ENCODE measurements at places on chromosomes 3 and 15.
A peak's percentile ranks its signal among the peaks of the same experiment; 100 is the strongest.

GRCh38 chr15:68666120-68666811 lies 87.5 kb downstream of the CORO2B start:
- H3K36me3 ChIP-seq, result no peaks in the 10 kb centered on the region
- no peak overlapping the region for H3K4me3 ChIP-seq
- peak overlapping the region; percentile 16 for H3K27ac ChIP-seq
- peaks cover 15% of the 10 kb centered on the region for H3K4me1 ChIP-seq

DNA sequence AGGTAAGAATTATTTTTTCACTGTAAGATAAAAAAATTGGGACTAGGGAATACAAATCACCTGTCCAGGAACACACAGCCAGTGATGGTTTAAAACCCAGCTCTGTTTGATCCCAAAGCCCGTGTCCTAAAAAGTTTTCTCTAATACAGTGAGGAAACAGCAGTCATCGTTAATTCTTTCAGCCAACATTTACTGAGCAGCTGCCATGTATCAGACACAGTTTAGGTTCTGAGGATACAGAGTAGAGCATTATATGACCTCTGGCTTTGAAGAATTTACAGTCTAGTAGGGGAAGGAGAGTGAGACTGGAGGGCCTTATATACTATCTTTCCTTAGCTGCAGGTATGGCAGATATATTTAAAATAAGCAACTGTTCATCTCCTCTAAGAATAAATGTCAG lies 82.7 kb downstream of the KCNMB2 start:
- no peak for DNase-seq
- H3K27ac ChIP-seq, result no peak overlapping the region
- H3K36me3 ChIP-seq, result no peaks in the 10 kb centered on the region
- H3K4me3 ChIP-seq, result no peak overlapping the region
- no peaks in the 10 kb centered on the region for H3K4me1 ChIP-seq

DNA sequence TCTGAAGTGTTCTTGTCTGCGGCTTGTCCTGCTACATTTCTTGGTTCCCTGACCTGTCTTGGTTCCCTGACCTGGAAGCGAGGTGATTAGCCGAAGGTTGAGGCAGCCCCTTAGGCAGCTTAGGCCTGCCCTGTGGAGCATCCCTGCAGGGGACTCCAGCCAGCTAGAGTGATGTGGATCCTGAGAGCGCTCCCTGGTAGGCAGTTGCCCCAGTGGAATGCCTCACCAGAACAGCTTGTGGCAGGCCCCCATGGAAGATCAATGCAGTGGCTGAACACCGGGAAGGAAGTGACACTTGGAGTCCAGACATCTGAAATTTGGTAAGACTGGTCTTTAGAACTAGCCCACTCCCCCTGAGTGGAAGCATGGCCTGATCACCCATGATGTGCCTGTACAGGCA lies 5.5 kb upstream of the ROBO1 start:
- H3K27me3 ChIP-seq, result no peaks in the 10 kb centered on the region
- no peak overlapping the region for H3K4me3 ChIP-seq
- H3K4me1 ChIP-seq, result no peaks in the 10 kb centered on the region
- H3K36me3 ChIP-seq, result no peaks in the 10 kb centered on the region

DNA sequence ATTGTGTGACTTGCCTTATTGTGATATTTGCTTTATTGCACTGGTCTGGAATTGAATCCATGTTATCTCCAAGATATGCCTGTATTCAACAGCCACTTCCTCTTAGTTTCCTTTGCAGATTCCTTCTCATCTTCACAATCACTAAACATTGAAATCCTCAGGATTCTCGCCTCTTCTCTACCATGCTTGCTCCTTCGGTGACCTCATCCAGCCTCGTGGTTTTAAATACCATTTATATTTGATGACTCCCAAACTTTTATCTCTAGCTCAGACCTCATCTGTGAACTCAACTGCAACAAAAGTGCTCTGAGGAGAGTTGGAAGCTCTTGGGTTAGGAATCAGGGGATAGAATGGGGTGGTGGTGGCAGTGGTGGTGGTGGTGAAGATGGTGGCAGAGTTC lies 19.9 kb downstream of the POLR2M start:
- H3K27me3 ChIP-seq, result no peaks in the 10 kb centered on the region
- H3K4me3 ChIP-seq, result no peak overlapping the region
- DNase-seq, result no peak

DNA sequence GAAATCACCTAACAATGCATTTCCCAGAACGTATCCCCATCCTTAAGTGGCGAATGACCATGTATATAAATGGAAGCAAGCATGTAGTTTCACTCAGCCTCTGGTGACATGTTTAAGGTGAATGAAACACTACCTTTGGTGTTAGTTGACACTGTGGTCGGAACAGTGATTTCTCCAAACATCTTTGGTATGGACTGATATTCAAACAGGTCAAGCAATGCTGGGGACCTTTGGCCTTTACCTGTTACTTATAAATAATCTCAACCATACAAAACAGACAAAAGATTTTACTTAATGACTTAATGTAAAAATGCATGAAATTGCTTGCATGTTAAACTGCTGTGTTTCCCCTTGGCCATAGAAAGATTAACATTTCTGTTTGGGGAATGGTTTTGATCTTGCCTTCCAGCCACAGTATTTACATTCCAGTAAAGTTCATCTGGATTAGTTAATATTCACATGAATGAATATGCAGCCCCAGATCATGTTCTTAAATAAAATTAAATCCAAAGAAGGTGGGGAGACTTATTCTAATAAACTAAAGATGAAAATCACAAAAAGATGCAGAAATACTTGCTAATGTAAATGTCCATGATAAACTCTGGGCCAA lies 74.4 kb upstream of the HES1 start:
- no peak overlapping the region for H3K4me3 ChIP-seq
- no peak for DNase-seq
- peaks cover 5% of the 10 kb centered on the region for H3K27me3 ChIP-seq
- no peaks in the 10 kb centered on the region for H3K36me3 ChIP-seq
- H3K27ac ChIP-seq, result peak overlapping the region; percentile 73

DNA sequence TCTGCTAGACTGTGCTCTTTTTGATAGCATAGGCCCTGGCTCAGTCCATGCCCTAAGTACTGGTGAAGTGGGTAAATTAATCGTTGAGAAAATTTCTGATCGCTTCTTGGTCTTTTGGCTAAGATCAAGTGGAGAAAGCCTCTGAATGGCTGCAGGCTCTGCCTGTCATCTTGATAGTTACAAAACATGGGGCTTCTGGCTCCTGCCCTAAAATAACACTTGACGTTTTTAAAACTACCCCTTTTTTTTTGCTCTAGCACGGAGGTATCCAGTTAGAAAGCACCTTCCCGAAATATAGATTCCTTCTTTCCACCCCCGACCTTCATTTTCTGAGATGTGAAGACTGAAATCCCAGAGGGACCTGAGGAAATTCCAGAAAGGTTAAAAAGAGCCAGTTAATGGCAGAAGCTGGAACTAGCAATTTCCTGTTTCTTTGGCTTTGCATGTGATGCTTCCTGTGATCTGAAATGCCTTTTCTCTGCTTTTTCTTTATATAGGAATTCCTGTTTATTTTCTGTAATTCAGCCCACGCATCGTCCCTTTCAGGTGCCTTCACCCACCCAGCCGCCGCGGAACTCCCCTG lies 799 bp upstream of the C2CD4B start:
- H3K36me3 ChIP-seq, result no peaks in the 10 kb centered on the region
- H3K27ac ChIP-seq, result no peak overlapping the region
- DNase-seq, result no peak
- H3K4me3 ChIP-seq, result peak overlapping the region; percentile 22
- peaks cover 3% of the 10 kb centered on the region for H3K4me1 ChIP-seq

DNA sequence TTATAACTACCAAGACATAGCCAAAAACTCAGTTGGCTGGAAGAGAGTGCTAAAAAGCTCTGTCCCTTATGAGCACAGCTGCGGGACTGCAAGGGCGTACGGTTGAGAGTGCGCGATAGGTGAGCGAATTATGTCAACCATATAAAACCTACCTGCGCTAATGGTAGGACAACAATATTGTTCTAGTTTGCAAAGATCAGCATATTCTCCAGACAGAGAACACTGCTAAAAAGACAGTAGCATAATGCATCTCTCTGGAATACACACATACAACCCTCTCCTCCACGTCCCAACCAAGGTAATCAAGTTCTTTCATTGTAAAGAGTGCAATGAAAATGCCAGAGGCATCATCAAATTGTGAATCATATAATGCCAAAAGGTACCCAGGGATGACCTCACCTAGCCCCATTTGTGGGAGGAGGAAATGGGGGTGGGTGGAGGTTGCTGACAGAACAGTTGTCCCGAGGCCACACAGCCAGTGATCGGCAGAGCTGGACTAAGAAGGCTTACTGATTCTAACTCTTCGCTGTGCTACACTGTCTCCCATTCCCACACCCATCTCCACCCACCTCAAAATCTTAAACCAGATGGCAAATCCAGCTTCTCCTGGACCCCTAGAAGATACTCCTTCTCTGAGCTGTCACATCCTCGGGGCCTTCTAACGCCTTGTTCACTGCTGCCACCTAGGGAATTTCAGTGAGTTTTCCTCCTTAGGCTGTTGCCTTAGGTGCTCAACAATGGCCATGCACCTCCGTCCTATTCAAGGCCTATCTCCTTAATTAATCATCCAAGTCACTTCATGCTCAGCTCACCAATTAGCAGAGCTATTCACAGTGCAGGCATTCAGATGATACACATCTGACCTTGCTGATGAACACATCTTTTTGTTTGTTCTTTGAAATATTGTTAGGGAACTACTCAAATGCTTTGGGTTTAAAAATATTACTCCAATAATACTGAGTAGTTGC lies 60.7 kb downstream of the RPL22L1 start:
- peaks cover 4% of the 10 kb centered on the region for H3K4me1 ChIP-seq
- peaks cover 12% of the 10 kb centered on the region for H3K27me3 ChIP-seq
- H3K4me3 ChIP-seq, result no peak overlapping the region
- H3K27ac ChIP-seq, result peak overlapping the region; percentile 48
- DNase-seq, result no peak
- peaks cover 8% of the 10 kb centered on the region for H3K36me3 ChIP-seq

- no peak overlapping the region for H3K4me3 ChIP-seq
- no peak for DNase-seq
- no peaks in the 10 kb centered on the region for H3K36me3 ChIP-seq
- no peak overlapping the region for H3K27ac ChIP-seq
Measured at GRCh38 chr3:95246413-95246812, 1183.6 kb downstream of the NSUN3 start.

DNA sequence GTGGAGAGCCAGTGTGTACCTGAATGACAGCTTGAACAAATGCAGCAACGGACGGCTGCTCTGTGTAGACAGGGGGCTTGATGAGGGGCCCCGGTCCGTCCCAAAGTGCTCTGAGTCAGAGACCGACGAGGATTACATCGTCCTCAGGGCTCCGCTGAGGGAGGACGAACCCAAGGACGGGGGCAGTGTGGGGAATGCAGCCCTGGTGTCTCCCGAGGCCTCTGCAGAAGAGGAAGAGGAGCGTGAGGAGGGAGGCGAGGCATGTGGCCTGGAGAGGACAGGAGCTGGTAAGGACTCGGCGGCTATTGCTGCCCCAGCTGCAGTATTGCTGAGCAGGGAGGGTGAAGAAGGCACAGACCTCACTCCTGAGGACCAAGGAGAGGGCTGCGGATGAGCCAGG lies 54.4 kb upstream of the WNT7A start:
- no peaks in the 10 kb centered on the region for H3K4me1 ChIP-seq
- H3K27ac ChIP-seq, result no peak overlapping the region
- peaks cover 44% of the 10 kb centered on the region for H3K27me3 ChIP-seq
- H3K36me3 ChIP-seq, result no peaks in the 10 kb centered on the region

DNA sequence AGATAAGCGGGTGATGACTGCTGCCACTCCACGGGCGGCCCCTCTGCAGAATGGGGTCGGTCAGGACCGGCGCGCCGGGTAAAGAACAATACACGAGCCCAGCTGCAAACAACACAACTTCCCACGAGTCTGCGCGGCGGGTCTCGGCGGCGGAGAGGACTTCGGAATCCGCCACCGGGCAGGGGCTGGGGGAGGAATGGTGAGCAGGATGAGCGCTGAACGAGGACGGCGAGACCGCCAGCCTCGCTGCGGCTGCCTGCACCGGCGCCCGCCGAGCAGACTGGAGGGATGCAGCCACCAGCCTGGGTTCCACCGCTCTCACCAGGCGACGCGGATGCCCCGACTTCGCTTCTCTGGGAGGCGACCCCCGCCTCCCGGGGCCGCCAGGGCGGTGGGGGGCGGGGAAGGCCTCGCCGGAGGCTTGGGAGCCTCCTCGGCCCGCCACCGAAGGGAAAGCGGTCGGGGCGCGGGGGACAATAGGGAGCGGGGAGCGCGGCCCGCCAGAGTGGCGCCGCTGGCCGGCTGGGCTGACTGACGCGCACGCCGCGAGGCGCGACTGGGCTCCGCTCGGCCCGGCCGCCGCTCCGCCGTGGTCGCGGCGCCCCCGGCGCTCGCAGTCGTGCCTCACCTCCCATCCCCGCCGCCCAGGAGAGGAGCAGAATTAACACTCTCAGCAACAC lies 515 bp downstream of the ADAM10 start:
- H3K27me3 ChIP-seq, result no peaks in the 10 kb centered on the region
- no peaks in the 10 kb centered on the region for H3K36me3 ChIP-seq
- peak overlapping the region; percentile 96 for H3K27ac ChIP-seq
- peak; percentile 47 for DNase-seq

GRCh38 chr3:116929505-116930222 lies 220.1 kb downstream of the TUSC7 start:
- peaks cover 16% of the 10 kb centered on the region for H3K36me3 ChIP-seq
- no peak for DNase-seq
- H3K27ac ChIP-seq, result no peak overlapping the region
- H3K4me1 ChIP-seq, result no peaks in the 10 kb centered on the region
- H3K4me3 ChIP-seq, result no peak overlapping the region

DNA sequence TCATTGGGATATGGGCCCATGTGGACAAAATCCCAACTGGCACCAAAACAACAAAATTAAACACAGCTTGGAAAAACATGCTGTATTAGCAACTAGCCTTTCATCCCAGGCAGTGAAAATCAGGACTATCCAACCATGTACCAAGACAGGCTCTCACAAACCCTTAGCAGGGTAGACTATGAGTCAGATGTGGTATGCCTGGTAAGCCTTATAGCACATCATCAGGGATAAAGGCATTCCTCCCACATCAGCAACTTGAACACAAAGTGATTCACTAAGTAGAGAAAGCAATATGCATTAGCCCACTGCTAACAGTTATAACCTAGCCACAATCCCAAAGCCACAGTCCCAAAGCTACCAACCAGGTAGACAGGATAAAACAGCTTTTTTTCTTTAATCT lies 8.0 kb downstream of the CEP152 start:
- H3K27ac ChIP-seq, result no peak overlapping the region
- peaks cover 17% of the 10 kb centered on the region for H3K4me1 ChIP-seq
- H3K27me3 ChIP-seq, result no peaks in the 10 kb centered on the region
- no peak overlapping the region for H3K4me3 ChIP-seq
- no peaks in the 10 kb centered on the region for H3K36me3 ChIP-seq
- DNase-seq, result no peak

DNA sequence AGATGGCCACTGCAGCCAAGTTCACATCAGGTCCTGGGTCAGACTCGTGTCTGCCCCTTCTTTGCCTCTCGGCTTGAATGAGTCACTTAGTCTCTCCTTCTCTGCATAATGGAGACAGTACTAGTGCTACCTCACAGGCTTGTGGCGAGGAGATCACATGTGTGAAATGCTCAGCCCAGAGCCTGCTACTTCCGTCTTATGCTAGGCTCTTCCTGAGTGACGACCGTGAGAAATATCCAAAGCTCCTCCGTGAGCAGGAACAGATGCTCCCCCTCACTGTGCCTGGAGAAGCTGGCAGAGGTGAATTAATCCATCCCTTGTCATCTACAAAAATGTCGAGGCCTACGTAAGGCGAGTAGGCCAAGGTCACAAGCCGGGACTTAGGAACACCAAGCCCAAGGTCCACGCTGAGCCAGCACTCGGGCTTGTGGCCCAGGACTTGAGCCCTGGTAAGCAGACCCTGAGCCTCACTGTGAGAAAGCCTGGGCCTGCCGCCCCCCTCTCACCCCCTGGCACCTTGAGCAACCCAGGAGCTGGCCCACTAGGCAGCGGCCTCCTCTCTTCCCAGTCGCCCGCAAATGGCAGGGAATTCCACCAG lies 17.9 kb downstream of the PAK6 start:
- H3K4me1 ChIP-seq, result peaks cover 6% of the 10 kb centered on the region
- H3K36me3 ChIP-seq, result no peaks in the 10 kb centered on the region
- H3K27ac ChIP-seq, result no peak overlapping the region
- peaks cover 35% of the 10 kb centered on the region for H3K27me3 ChIP-seq
- DNase-seq, result no peak

All from naive B cell (primary cell).